ENCODE measurements at places on chromosomes 12 and 14.

GRCh38 chr14:60722357-60723115 is 1.6 kb downstream of the SIX4 start:
- peak; percentile 79 for DNase-seq

DNA sequence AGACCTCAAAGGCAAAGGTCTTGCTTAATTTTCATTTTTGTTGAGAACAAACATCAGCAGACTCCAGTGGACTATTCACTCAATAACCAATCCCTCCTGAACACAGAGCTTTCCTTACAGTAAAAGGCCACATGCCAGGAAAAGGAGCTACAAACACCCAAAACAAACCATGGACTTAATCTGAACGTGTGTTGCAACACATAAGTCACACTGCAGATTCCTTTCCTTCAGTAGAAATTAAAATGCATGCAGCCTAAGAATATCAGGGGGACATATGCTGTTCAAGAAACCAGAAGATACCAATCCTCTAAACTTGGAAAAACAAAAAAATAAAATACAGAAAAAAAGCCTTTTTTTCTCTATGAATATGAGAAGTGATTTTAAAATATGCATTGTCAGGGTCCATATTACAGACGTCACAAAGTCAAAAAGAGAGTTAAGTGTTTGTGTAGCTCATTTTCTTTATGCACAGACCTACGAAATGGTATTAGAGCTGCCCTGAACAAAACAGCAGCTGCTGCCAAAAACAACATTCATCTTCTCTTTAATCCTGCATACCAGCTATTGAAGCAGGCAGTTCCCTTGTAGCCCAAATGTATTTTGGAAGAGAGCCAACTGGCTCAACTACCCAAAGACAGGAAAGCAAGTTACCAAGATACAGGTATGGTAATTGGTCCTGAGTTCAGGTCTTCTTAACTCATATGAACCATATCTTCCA is 26.2 kb downstream of the KITLG start:
- no peak for DNase-seq

GRCh38 chr14:74035556-74035955 is 16.4 kb downstream of the BBOF1 start:
- DNase-seq, result no peak

DNA sequence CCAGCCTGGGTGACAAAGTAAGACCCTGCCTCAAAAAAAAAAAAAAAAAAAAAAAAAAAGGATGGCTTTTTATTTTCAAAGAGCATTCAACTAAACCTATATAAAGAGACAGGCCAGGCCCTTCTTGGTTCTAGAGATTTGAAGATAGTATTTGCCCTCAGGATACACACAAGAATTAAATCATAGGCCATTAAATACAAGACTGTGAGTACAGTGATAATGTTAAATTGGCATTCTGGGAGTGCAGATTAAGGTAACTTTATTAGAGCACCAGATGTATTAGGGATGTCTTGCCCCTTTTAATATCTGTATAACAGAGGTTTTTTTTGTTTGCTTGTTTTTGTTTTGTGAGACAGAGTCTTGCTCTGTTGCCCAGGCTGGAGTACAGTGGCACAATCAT is 61.3 kb downstream of the ATF7IP start:
- DNase-seq, result no peak

DNA sequence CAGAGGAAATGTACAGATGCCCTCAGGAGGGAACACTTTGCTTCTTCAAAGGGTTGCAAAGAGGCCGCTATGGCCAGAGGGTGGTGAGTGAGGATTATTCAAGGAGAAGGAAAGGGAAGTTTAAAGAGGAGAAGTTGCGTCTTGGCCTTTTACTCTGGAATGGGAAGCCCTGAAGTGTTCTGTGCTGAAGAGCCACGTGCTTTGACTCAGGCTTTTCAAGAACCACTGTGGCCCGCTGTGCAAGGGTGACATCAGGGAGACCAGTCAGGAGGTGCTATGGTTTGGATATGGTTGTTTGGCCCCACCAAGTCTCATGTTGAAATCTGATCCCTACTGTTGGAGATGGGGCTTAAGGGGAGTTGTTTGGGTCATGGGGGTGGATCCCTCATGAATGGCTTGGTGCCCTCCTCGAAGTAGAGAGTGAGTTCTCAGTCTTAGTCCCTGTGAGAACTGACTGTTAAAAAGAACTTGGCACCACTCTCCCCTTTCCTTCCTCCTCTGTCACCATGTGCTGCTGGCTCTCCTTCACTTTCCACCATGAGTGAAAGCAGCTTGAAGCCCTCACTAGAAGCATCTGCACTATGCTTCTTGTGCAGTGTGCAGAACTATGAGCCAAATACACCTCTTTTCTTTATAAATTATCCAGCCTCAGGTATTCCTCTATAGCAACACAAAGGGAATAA is 66.1 kb upstream of the DUSP6 start:
- no peak for DNase-seq

DNA sequence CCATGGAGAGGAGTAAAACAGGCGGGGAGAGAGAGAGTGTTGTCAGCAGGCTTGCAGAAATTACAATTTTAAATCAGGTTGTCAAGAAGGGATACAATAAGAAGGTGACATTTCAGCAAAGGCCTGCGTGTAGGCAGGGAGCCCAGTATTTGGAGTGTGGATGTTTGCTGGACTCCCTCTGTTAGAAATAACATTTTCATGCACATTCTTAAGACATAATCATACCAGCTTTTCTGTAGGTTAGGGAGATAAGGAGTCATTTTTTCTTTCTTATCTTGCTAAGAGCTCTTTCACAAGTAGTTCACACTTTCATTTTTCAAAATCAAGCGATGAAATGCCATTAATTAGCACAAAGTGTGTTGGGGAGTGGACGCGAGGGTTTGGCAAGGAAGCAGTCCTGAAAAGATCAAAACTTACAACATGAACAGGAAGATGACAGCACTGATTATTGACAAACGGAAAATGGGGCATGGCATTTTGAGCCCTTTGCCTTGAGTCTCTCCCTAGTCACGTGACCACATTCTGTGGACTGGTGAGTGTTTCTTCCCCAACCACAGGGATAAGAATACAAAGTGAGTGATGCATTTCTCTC is 160.2 kb downstream of the DAD1 start:
- no peak for DNase-seq

DNA sequence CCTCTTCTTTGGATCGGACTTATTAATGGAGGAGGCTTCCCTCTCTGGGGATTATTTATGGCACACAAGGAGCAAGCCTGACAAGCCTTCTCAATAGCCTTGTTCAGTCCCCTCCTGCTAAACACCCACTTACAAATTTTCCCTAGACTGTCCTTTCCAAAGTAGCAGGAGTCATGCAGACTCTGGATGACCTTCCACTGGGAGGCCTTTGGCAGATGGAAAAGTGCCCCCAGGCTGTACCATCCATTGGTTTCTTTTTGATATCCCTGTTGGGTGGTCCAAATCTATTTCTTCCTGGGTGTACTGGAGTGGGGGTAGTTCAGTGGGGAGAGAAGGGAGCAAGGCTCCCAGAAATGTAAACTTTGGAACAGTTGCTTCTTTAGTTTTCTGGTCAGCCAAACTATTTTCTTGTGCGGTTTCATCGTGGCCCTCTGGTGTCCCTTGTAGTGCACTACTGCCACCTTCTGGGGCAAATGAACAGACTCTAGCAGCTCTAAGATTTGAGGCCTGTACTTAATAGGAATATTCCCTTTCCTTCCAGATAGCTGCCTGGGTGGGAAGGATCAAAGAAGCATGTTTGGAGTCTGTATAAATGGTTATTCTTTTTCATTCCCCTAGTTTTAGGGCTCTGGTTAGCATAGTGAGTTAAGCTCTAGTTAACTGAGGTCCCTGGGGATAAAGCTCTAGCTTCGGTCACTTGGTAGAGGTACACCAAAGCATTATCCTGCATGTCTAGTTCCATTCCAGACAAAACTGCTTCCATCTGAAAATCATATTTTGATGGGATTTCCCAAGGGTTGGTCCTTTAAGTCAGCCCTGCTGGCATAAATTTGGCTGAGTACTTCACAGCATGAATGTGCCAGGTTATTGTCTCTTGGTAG is 409.5 kb downstream of the SLC6A15 start:
- DNase-seq, result peak; percentile 63
